HT-29 (cell line): ENCODE measurements at places on chromosomes 11 and 22. TPM values are rescaled to one million over a fixed set of nuclear protein-coding genes. Genes with fewer than 3 reads are reported as not detected.

DNA sequence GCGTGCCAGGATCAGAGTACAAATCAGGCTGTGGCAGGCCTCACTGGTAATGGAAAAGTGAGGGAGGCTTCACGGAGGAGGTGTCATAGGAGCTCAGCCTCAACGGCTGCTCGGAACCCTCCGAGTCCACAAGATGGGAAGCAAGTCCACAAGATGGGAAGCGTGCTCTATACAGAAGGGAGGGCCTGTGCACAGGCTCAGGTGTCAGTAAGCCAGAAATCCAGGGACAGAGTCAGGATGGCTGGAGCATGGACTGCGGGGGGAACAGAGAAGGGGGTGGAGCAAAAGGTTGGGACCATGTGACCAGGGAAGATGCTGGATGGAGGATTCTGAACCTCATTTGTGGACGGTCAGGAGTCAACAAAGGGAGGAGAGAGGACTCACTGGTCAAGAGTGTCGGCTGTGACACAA, 3.4 kb upstream of the DPP3 start:
- DNase-seq, result no peak

DNA sequence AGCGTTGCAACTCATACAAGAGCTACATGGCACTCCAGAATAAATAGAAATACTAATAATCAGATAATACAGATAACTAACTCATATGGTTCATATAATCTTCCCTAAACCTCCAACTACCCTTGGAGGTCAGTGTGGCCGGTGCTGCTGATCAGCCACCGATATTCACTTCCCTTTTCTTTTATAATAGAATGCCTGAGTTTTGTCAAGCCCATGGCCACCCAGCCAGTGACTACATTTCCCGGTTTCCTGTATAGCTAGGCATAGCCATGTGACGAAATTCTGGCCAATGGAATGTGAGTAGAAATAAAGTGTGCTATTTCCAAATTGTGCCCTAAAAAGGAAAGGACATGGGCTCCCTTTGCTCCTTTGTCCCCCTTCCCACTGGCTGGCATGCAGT, 5.9 kb upstream of the CAT start:
- DNase-seq, result no peak

DNA sequence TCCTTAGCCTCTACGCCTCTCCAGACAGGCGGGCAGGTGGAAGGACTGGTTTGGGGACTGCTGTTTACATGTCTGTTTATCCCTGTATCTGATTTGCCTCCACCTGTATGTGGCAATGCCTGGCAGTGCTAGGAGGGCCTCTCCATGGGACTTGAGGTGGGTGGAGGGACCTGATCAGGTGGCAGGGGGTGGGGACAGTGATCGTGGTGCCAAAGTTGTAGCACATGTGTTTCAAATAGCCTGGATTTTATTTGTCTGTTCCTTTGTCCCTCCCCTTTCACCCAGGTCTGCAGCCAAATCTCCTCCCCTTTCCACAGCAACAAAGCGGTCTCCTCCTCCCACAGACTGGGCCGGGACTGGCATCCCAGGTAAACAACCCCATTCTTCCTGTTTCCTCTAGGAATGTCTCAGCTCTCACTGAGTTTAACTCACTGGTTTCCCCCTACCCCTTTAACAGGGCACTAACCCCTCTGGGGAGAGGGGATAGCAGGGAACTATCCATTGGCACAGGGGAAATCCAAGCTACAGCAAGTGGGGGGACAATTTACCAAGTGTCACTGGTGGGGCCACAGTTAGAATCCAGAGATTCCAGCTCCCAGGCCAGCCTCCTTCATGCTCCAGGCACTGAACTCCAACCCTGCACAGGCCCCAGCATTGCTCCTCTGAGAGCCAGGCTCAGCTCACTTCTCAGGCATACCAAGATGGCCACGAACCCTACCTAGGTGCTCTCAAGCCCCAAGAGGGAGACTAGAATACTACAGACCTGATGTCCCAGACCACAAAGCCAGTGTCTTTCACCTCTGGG, 22.9 kb upstream of the TLCD5 start:
- peak; percentile 95 for DNase-seq

- no peak for DNase-seq
Observed at GRCh38 chr11:123977731-123978347, at the start of gene OR10S1. Gene OR10S1, minus strand, starts transcription at chr11:123977781. Its CDS starts 117 bp downstream, at chr11:123977664.

GRCh38 chr11:73958521-73959141, 7.8 kb downstream of the DNAJB13 start:
- no peak for DNase-seq

DNA sequence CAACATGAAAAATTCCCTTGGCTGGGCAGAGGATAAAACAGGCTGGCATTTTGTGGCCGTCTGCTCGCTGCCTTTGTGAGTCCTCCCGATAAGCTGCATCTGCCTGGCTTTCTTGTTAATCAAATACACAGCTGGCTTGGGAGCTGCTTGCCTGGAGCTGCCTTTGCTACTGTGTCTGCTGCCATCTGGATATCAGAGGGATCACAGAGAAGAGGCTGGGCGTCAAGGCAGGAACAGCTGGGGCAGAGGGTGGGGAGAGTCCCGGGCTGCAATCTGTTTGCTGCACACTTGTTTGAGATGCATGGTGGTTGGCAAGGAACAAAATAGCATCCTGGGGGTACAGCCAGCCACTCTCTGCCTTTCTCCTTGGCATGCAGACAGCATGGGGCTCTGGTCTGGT, 36.0 kb downstream of the COMMD9 start:
- no peak for DNase-seq

GRCh38 chr11:65102142-65103095, 6.4 kb downstream of the VPS51 start:
- DNase-seq, result no peak

- no peak for DNase-seq
Observed at GRCh38 chr22:38523029-38523428, 16.9 kb upstream of the DDX17 start.

- DNase-seq, result peak; percentile 67
Observed at GRCh38 chr11:1760351-1761109, 3.2 kb downstream of the CTSD start.

DNA sequence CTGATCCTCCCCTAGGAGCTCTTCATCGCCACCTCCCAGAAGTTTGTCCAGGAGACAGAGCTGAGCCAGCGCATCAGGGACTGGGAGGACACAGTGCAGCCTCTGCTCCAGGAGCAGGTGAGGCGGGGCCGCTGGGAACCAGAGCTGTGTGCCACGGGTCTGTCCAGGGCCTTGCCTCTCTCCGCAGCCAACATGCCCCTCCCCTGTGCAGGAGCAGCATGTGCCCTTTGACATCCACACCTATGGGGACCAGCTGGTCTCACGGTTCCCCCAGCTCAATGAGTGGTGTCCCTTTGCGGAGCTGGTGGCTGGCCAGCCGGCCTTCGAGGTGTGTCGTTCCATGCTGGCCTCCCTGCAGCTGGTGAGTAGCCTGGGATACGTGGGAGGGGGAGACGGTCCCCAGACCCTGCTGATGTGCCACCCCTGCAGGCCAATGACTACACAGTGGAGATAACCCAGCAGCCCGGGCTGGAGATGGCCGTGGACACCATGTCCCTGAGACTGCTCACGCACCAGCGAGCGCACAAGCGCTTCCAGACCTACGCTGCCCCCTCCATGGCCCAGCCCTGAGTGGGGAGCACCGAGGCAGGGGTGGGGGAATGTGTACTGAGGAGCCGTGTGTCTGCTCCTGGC, 2.5 kb downstream of the SCO2 start:
- DNase-seq, result no peak

DNA sequence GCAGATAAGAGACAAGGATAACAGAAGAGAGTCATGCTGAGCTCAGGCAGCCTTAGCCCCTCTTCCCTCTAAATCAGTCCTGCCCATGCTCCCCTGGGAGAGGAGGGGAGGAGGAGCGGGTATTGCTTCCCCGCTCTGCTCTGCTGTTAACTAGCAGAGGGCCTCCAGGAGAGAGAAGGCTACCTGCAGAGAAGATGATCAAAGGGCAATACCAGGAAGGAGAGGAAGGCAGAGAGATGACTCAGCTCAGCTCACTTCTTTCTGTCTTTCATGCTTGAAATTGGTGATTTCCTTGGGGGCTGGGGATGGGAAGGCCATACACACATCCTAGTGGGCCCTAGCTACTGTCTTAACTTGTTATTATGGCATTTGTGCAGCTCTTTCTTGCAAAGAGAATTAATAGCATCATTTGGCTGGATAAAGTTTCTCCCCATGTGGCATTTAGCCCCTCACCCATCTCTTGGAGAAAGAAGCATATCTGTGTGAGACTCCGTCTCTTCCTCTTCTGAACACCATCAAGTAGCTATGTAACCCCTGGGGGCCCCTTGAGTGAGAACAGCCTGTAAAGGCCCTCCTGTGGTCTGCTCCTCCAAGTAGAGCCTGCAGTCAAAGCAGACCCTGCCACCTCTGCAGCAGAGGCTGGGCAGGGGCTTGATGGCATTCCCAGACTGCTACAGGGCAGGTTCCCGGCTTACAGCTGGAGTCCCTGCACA, 33.4 kb upstream of the AMOTL1 start:
- DNase-seq, result peak; percentile 55

DNA sequence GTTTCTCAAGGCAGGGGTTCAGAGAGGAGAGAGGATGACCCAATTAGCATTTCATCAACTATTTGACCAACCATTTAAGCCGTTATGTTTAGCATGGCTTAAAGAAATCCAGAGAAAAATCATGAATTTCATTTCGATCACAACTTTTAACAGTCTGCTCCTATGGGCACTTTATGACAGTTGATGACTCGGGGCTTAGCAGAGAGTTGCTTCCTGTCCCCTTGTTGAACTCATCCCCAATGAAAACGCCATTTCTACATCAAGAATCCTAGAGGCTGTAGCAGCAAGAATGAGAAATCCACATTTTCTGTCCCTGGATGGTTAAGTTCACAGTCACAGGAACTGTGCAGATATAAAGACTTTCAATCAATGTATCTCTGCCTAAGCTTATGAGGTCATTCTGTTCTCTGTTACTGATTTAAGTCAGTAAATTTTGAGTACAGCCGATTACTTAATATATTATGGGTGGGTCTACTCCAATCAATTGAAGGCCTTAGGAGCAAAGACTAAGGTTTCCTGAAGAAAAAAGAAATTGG, 81.1 kb downstream of the BDNF start:
- no peak for DNase-seq

DNA sequence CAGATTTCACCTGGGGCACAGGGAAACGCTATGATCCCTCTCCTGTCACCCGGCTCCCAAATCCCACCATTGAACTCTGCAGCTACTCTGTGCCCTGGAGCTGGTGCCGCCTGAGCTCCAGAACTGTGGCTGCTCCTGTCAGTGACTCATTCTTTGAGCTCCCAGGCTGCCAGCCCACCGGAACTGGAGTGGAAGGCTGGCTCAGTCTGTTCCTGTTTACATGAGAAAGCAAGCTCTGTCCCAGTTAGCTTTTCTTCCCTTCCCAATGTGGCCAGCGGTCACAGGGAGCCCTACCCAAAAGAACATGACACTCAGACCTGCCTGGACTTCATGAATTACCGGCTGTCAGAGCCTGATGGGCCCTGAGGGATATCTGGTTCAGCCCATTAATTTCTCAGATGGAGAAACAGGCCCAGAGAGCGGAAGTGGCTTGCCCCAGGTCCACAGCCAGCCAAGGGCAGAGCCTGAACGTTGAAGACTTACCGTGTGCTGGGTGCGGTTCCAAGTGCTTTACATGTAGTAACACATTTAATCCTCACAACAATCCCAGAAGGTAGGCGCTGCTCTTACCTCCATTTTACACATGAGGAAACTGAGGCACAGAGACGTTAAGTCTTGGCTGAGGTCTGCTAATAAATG, 23.8 kb upstream of the IGSF22 start:
- peak; percentile 59 for DNase-seq

DNA sequence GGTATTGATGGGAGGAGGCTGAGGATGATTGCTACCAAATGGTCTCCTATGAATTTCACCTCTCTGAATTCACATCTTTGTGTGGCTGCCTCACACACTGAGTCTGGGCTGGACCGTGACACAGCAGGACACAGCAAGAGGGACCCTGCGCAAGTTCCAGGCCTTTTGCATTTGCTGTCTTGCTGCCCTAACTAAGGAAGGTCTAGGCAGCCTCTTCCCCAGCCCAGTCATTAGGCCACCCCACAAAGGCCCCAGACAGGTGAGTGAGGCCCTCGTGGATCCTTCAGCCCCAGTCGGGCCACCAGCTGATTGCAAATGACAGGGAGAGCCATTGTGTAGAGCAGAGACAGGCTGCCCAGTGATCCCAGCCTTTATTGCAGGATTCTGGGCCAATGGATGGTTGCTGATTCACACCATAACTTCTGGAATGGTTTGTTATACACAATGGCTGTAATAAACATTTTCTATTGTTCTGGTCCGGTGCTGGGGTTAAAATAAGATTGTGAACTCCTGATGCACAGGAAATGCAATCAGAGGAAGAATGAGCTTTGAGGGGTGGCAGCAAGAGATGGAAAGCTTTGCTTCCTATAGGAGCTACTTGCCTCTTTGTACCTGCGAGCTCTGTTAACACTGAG, 28.5 kb upstream of the CSNK2A3 start:
- DNase-seq, result no peak

DNA sequence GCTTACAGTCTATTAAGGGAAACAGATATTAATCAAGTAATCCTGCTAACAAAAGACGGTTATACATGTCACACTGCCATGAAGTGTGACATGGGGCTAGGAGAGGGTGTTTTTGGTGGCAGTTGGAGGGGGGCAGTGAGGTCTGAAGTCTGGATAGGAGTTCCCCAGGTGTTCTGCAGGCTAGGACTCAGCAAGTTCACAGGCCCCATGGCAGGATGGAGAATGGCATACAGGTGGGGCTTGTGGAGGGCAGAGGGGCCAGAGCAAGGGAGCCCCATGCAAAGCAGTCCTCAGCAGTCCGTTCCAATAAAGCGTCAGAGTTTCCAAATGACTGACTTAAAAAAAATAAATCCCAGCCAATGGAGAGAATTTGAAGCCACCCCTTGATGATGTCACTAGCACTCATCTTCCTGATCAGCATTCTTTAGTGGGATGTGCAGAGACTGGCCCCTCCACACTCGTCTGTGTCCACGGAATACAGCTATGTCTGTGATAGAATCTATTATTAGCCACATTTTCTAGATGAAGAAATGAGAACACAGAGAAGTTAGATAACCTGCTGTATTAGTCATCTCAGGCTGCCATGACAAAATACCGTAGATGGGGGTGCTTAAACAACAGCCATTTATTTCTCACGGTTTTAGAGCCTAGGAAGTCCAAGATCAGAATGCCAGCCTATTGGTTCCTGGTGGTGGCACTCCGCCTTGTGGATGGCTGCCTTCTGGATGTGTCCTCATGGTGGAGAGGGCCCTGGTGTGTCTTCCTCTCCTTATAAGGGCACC, 32.6 kb downstream of the PRDM11 start:
- no peak for DNase-seq

- DNase-seq, result no peak
Observed at GRCh38 chr22:49019737-49020713, 807.6 kb downstream of the BRD1 start.

- peak; percentile 72 for DNase-seq
Observed at GRCh38 chr11:120013325-120014250, 124.3 kb downstream of the TRIM29 start.

Gene POTEH
- total RNA-seq, result not detected in 2 replicates

Gene PVALB
- total RNA-seq, result not detected in 2 replicates

Gene APOL4
- 0.65 TPM in 1 of 2 replicates, not detected in the other for total RNA-seq

Gene LINC01488
- total RNA-seq, result not detected in 2 replicates

Gene IGF2
- total RNA-seq, result 9.9 and 11.4 TPM in 2 replicates

Gene PRSS23
- 13.9 and 14.2 TPM in 2 replicates for total RNA-seq

Gene ALDH3B1
- 108 and 113 TPM in 2 replicates for total RNA-seq
